ENCODE measurements at places on chromosomes 5 and 9. TPM values are rescaled to one million over a fixed set of nuclear protein-coding genes. Genes with fewer than 3 reads are reported as not detected.

KCNT1 gene
- total RNA-seq = 0.83 TPM

GRCh38 chr5:91266184-91266705, 116.9 kb downstream of the ARRDC3 start:
- DNase-seq = no peak

STKLD1 gene
- 0.75 TPM for total RNA-seq

DNA sequence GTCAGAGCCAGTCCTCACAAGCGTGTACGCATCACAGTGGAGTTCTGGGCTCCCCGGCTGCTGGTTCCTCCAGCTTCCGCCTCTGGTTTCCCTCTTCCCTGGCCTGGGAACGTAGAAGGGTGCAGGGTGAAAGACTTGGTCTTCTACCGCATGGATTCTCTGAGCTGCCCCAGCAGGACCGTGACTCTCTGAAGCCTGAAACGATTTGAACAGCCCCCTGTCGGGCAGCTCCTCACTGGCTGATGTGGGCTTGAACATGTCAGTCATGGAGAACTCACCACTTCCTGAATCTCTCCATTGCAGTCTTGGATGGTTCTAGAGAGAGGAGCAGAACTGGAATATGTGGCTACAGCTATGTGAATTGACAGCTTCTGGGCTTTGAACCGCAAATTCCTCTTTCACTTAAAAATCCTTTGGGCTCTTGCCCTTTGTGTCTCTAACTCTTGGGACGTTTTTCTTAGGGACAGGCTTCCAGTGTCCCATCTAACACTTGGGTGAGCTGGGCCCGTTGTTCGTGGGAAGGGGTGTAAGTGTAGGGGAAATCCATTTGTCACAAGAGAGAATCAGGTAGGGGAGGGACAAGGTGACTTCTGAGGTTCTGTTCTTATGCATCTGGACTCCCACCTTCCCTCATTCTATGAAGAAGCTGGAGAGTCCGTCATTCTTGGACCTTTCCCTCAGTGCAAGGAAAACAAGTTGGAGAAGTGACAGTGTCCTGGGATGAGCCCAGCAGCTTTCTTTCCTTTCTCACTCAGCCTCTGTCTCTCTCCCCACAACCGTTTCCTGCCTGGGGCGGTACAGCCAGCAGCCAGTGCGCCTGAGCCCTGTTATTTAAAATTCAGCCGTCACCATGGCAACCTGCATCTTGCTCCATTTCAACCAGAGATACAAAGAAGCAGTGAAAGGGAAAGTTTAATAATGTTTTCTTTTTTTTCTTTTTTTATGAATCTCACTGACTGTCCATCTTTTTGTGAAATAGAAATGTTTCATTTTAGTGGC, 84.7 kb downstream of the PTTG1 start:
- DNase-seq = no peak

DNA sequence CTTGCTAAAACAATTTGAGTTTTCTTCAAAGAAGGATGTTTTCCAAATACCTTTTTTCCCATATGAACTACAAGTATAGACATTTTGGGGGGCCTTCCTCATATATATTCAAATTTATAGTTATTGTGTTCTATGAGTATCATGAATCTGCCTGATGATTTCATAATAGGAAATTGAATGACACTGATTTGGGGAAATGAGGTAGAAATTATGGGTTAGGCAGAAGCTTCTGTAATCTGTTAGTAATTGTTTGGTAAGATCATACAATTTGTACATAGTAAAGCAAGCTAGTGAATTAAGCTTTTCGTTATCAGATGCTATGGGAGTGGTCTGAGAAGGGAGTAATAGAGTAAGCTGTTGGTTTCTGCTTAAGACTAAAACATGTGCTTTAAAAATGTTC, 98.0 kb downstream of the TRIO start:
- DNase-seq = no peak

DNA sequence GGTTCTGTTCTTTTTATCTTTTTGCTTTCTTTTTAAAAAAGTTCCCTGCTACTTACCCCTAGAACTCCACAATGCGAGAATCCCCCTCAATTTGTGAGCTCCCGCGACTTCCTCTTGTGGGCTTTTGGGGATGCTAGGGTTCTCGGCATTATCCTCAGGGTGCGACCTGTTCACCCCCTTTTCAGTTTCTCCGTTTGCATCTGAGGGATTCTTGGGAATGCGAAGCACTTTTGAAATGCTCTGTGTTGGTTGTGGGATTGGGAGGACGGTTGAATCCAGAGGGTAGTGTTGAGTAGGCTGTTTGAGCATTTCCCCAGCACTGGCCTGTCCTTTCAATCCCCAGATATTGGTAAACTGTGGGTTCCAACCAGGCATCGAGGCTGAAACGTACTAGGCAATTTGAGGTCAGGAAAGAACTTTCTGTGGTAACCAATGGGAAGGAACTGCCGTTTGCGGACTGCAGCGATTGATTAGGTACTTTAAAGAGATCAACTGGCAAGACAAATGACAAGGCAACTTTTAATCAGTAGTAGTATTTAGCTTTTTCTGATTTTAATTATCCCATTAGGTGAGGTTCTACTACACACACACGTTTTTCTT, 415 bp downstream of the XRCC4 start:
- no peak for DNase-seq

CFAP157 gene
- total RNA-seq = 1.5 TPM

CAMK4 gene
- 3.0 TPM for total RNA-seq

GRCh38 chr5:73789851-73790281, 163.9 kb downstream of the ARHGEF28 start:
- no peak for DNase-seq

CLTA gene
- 170 TPM for total RNA-seq

- DNase-seq = no peak
Measured at GRCh38 chr5:108905805-108906204, 158.1 kb downstream of the FER start.

FAM169A gene
- 15.2 TPM for total RNA-seq

GRCh38 chr5:135471726-135472125, 19.6 kb upstream of the TIFAB start:
- no peak for DNase-seq

GADD45G gene
- 6.2 TPM for total RNA-seq

DNA sequence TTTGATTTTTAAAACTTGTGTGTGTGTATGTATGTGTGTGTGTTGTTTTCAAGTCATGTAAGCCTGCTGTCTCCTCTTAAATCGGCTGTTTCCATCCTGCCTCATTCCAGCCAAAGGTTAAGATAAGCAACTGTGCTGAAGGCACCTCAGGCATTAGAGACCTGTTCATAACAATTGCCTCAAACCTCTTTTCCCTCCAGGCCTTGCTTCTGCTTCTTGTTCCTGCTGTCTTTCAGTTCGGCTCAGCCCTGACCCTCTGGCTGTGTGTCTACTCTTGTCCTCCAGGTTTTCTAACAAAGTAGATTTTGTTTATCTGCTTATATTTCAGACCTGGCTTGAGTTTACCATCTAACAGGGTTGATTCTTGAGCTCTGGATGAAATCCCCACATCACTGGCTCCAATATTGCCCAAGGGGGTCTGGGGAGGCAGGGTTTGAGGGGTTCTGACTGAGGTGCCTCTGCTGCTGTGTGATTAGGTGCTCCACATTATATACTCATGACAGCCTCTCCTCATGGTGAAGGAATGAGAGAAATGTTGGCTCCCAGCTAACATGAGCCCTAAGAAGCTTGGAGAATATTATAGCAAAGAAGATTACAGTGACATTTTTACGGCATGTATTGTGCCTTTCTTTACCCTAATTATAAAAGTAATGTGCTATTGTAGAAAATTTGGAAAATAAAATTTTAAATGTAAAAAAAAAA, 229.7 kb upstream of the PIK3R1 start:
- DNase-seq = no peak

DNA sequence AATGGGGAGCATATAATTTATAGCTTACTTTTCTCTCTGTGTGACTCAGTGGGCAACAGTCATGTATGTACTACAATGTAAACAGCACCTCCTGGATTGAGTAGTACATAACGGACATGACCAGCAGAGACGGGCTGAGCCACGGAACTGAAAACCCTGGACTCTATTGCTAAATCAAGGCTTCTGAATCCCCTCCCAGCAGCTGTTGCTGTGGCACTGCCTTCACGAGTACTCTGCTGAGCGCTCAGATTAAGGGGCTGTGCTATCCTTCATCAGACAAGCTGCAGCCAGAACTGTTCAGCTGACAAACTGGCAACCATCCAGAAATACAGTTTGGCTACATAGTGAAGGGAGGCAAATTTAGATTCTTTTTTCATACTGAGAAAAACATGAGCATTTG, 131.3 kb upstream of the CCDC180 start:
- no peak for DNase-seq

DNA sequence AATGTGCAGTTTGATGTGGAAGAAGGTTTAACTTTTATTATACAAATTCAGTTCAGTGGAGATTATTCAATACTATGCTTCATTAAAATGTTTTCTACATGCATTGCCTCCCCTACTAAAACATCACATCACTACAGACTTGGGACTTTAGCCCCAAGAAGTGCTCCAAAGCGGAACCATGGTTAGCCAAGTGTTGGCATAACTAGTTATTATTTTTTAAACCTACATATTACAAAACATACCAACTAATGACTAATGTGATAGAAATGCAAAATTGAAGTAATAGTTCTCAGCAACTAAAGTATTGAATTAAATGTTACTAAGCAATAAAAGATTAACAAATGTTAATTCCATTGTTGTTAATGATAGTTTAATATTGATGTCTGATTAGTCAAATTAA, 74.5 kb downstream of the XRCC4 start:
- DNase-seq = no peak

FOXD1 gene
- total RNA-seq = 1.1 TPM

GRCh38 chr5:1963941-1964451, 81.3 kb upstream of the IRX4 start:
- no peak for DNase-seq

- DNase-seq = no peak
Measured at GRCh38 chr5:29518176-29518575, 1675.3 kb upstream of the CDH6 start.

GRCh38 chr9:71037521-71037920, 83.9 kb downstream of the TRPM3 start:
- DNase-seq = no peak

- no peak for DNase-seq
Measured at GRCh38 chr9:137658781-137659180, 40.0 kb downstream of the EHMT1 start.

GRCh38 chr5:169650701-169651331, 13.7 kb downstream of the DOCK2 start:
- DNase-seq = no peak

DNA sequence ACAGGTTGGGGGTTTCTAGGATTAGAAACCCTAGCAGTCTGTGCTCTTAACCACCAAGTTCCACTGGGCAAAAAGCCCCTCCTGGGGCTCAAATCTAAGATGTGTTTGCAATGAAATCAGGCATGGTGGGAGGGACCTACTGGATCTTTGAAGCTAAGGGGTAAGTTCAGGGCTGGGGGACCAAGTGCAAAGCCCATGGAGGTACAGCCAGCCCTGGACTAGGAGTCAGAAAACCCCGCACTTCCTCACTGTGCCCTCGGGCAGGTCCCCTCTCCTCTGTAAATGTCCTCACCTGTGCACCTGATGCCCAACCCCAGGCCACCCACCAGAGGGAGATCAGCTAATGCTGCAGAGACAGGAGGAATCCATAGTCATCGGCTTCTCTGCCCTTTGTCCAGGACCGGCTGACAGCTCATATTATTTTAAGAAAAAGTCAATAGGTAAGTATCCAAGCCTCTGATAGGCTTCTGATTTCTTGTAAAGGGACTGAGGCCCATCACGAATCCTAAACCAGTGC, 138.3 kb downstream of the PAX5 start:
- DNase-seq = no peak

INSL6 gene
- not detected for total RNA-seq

NR5A1 gene
- not detected for total RNA-seq

OR1J2 gene
- 0.42 TPM for total RNA-seq

- DNase-seq = no peak
Measured at GRCh38 chr5:74272831-74273451, 367.6 kb downstream of the ENC1 start.

FBP2 gene
- 0.29 TPM for total RNA-seq

DRD1 gene
- total RNA-seq = 2.9 TPM

- DNase-seq = no peak
Measured at GRCh38 chr5:40606077-40606765, 73.5 kb upstream of the PTGER4 start.

DNA sequence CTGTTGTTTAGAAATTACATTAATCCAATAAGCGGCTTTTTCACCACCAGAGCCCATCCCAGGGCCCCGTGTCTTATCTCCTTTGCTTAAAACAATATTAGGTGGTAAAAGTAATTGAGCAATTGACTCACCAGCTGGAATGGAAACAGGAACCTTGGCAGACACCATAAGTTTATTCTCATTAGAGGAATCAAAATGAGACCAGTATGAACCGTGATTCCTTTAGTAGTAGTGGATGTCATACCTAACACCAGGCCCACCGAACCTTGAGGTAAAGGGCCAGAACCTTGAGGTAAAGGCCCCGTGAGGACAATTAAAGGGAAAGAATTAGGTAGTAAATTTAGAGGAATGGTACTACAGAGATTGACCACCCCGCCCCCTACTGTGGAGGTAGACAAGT, 16.5 kb downstream of the HSDL2 start:
- DNase-seq = no peak

AGXT2 gene
- total RNA-seq = not detected

PDLIM4 gene
- 33.9 TPM for total RNA-seq

DBH gene
- not detected for total RNA-seq

- DNase-seq = no peak
Measured at GRCh38 chr5:142626786-142627185, 59.1 kb downstream of the FGF1 start.

- DNase-seq = no peak
Measured at GRCh38 chr5:100517301-100517974, 17.7 kb upstream of the FAM174A start.
